ENCODE measurements at places on chromosomes 3 and 15.

GRCh38 chr3:105579439-105579838 is 212.7 kb downstream of the ALCAM start:
- DNase-seq: no peak

DNA sequence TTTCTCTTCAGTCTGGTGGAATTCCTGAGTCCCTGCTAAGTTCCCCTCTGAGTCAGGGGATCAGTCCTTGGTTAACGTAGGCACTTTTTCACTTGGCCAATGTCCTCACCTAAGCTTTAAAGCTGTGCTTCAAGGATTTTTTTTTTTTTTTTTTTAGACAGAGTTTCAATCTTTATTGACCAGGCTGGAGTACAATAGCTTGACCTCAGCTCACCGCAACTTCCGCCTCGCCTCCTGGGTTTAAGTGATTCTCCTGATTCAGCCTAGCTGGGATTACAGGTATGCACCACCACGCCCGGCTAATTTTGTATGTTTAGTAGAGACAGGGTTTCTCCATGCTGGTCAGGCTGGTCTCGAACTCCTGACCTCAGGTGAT is 220.3 kb downstream of the STT3B start:
- no peak for DNase-seq

DNA sequence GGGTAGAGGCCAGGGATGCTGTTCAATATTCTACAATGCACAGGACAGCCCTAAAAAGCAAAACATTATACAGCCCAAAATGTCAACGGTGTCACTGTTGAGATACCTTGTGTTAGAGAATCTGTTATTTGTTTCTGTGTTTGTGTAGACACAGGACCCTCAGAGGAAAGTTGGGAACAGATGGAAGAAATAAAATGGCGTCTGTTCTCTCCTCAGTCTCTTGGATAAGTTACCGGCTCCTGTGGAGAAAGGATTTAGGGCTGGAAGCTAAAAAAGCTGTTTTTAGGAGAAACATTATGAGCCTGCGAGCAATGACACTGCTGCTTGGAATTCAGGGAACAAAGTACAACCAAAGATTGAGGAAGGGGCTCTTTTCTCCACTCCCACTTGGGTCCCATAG is 688.6 kb upstream of the ZNF385D start:
- no peak for DNase-seq

DNA sequence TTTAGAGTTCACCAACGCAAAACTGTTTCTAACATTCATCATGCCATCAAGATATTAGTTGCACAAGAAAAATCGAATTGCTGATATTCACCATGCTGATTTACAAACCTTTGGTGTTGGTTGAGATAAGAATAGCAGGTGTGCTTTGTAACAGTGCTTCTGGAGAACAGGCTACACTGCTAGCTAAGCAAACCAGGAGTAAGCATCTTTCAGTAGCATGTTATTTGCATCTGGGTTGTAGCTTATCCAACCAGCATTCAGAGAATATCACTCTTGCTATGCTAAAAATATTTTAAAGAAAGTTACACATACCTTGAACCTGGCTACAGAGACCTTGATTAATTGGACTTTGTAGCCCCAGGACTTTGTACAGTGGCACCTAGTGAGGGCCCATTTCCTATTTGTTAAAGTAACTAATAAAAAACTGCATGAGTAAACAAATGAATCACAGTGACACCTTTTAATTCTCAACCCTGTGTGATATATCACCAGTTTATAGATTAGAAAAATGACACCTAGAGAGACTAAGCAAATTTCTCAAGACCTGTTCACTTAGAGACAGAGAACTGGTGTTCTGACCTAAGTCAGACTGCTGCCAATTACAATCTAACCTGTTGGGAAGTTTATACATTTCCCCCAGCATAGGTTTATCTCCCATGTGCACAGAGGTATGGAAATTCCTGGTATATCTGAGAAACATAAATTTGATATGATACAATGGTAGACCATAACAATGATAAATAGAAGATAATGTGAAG is 435.5 kb upstream of the TGFBR2 start:
- DNase-seq: no peak

Data from fibroblast of mammary gland (primary cell).